Activated CD4-positive, alpha-beta T cell treated with anti-CD3 and anti-CD28 coated beads, Interleukin-2, amount 50 U/mL, for 1 hour (primary cell): ENCODE measurements at places on chromosomes 5 and 9.

DNA sequence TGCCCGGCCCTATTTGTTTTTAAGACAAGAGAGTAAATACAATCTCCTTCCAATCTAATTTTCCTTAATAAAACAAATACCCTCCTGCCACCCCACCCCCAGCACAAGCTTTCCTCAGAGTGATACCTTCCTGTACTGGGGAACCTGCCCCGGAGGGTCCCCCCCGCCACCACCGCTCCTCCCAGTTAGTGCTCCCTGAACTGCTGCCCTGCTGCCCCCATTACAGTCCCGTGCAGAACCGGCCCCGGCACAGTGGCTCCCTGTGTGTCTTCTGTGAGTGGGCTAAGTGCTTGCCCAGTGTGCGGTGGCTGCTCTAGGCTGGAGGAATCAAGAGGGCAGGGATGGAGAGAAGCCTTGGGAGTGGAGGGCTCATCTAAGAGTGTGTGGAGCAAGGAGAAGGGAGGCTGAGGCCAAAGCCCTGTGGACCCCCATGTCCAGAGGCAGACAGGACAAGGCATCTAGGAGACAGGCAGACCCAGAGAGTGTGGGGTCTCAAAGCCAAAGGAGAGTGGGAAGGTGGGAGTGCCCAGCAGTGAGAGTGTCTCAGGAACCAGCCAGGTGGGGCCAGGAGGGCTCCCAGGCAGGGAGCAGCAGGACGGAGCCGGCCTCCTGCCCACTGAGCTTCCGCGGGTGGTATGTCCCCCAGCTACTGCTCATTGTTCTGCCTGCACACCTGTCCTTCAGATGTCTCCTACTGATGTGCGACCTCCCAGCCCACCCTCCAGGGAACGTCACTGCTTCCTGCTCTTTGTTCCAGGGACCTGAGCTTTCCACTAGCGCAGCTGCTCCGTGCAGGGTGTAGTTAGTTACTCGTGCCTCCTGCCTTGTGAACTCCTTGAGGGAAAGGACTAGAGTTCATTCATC is 129.0 kb downstream of the DAB2IP start:
- no peak for DNase-seq

DNA sequence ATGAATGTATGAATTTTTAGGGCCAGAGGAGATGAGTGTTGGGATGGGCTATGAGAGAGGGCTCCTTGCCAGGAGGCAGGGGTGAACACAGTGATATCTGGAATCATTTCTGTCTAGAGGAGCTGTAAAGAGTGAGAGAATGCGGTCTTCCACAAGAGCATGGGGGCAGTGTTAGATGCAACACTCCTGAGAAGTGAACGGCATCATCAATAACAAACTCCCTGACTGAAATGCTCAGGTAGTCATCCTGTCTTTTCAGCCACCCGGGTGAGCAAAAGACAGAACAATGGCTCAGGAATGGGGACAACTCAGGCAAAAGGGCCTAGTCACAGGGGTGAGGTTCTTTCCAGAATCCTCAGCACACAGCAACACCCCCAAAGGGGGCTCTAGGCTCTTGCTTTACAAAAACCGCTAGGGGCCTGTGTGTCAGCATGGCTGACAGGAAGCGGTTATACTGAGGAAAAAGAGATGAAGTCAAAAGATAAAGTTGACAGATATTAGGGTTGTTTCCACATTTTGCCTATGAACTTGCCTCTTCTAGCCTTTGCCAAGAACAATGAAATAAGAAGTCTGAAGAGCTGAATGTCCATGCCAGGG is 104.6 kb upstream of the LRRTM2 start:
- no peak for DNase-seq

- DNase-seq, result no peak
These were observed 8.1 kb upstream of the LVRN start for GRCh38 chr5:115954144-115954543.

- DNase-seq, result no peak
These were observed 1096.3 kb upstream of the DMAC1 start for GRCh38 chr9:8895861-8896224.

DNA sequence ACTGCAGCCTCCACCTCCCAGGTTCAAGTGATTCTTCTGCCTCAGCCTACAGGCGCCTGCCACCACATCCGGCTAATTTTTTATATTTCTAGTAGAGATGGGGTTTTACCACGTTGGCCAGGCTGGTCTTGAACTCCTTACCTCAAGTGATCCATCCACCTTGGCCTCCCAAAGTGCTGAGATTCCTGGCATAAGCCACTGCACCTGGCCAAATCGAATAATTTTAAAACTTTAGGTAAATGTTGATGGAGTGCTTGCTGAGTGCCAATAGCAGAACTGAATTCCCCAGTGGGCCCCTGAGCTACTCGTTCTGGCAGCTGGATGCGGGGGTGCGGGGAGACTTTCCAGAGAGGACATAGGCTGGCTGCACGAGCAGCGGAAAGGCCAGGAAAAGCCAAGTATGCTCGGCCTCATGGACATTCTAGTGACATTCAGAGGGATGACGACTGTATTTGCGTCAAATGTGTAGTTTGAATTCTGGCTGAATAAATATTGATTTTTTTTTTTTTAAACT is 16.8 kb downstream of the TRAF2 start:
- DNase-seq, result no peak

DNA sequence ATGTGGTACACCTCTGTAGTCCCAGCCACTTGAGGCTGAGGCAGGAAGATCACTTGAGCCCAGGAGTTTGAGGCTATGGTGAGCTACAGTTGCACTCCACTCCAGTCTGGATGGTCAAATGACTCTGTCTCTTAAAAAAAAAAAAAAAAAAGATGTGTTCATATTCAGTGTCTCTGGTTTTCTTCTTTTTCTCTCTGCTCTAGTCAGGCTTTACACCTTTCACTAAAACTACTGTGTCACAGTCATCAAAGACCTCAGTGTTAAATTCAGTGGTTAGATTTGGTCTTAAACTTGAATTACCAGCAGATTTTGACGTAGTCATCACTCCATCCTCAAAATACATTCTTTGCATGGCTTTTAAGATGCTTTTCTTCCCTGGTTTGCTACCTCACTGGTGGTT is 28.8 kb downstream of the NAA35 start:
- no peak for DNase-seq

DNA sequence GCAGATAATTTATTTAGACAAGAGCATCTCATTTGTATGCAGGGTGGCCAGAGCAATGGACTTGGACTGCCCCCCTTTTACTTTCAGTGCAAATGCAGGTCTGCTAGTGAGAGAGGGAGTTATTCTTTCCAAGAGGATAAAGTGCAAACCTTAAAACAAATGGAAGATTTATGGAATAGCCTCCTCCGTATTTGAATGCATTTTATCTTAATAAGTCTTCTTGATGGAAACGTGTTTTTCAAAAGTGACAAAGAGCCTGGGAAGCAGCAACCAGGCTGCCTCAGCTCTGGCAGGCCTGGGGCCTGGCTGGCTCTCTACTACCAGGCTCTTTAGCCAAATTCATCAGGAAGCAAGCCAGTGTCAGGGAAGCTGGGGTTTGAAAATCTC is 6.8 kb downstream of the NR2F1 start:
- DNase-seq, result no peak

GRCh38 chr5:75364571-75365280 is 27.7 kb downstream of the HMGCR start:
- DNase-seq, result no peak

- peak; percentile 19 for DNase-seq
These were observed 300.7 kb downstream of the MLLT3 start for GRCh38 chr9:20321423-20322082.
